ENCODE measurements at places on chromosomes 4 and X. TPM values are rescaled to one million over a fixed set of nuclear protein-coding genes. Genes with fewer than 3 reads are reported as not detected.

The TMEM156 gene
- 0.21 TPM for polyA plus RNA-seq

The PAGE2B gene
- polyA plus RNA-seq, result not detected

The STS gene
- polyA plus RNA-seq, result 11.5 TPM

The VEGFD gene
- polyA plus RNA-seq, result 0.61 TPM

DNA sequence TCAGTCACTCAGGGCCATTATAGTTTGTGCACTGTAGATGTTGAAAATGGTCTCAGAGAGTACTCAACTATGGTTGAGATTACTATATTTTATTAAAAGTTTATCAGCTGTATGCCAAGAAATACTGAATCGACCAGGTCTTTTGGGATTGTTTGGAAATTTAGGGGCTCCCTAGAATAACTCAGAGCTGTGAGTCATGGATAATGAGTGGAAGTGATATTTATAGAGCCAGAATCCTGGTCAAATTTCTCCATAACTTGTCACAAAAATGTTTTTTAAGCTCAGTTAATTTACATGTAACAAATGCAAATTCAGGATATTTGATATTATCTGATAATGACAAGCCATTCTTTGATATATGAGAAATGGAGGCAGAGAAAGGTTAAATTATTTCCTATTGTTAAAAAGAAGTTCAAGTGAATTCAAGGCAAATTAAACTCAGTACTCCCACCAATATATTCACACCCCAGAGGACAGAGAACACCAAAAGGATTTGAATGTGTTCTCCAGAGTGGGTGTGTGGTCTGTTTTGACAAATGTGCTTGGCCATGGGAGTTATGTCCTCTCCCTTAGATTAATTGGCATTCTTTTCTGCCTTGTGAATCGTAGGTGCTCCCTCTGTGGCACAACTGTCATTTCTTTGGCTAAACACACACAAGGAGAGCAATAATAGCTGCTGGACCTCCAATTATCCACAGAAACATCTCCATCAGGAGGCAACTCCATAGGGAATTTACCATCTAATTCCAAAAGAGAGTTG, 37.7 kb downstream of the ARHGAP24 start:
- no peak for DNase-seq
